ENCODE measurements at places on chromosomes 3 and 15.

GRCh38 chr15:83474578-83474977, 27.4 kb downstream of the SH3GL3 start:
- H3K4me3 ChIP-seq: no peak overlapping the region
- no peaks in the 10 kb centered on the region for H3K27me3 ChIP-seq
- H3K27ac ChIP-seq: no peak overlapping the region

DNA sequence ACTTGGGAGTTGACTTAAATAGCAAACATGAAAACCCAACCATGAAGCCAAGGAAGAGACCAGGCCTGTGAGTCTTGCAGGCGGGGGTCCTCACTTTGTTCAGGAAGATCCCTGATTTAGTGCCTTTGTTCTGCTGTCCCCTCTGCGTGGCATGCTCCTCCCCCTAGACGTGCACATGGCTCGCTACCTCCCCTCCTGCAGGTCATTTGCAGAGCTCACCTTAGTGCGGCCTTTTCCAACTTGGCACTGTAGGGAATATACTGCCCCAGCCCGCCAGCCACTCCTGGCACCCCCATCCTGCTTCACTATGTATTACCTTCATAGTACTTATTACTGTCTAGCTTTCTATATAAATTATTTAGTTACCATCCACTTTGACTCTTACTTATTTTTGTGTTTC, 18.3 kb downstream of the GXYLT2 start:
- H3K27ac ChIP-seq: no peak overlapping the region
- no peak for DNase-seq
- no peaks in the 10 kb centered on the region for H3K4me1 ChIP-seq
- H3K27me3 ChIP-seq: no peaks in the 10 kb centered on the region
- no peak overlapping the region for H3K4me3 ChIP-seq

- no peak overlapping the region for H3K27ac ChIP-seq
- no peak overlapping the region for H3K4me3 ChIP-seq
- no peaks in the 10 kb centered on the region for H3K36me3 ChIP-seq
- H3K27me3 ChIP-seq: no peaks in the 10 kb centered on the region
- no peaks in the 10 kb centered on the region for H3K4me1 ChIP-seq
- no peak for DNase-seq
These were observed 54.6 kb downstream of the ARMC8 start for GRCh38 chr3:138241676-138242075.

DNA sequence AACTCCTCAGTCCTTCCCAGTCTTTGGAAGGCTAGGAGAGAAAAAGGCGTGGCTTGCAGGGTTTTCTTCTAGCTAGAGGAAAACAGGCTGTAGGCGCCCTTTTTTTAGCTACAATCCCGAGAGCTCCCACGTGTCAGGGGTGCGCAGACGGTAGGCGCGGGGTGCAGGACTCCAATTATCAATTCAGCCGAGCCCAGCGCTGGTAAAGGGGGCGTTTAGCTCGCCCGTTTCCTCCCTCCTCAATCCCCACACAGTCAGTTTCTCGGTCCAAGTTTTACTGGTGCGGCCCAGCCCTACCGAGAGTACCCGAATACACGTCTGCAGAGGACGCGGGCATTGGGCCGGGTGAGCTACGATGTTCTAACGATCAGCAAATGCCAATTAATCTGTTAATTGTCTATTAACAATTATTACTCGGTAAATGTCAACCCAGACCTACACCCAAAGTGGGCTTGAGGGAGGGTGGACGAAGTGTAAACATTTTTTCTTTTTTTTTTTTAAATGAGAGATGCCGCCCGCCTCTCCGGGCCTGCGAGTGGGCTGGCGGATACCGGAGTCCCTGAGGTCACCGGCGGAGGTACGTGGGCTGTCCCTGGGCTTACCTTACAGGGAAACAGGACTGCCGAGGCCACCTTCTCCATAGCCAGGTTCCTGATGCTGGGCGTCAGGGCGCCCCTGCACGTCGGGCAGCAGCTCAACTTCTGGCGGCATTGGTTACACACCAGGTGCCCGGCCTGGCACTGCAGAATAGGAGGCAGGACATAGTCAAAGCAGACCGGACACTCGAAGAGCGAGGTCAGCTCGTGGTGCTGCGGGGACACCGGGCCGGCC, 923 bp downstream of the SIAH2 start:
- peaks cover 4% of the 10 kb centered on the region for H3K4me1 ChIP-seq
- no peak for DNase-seq
- H3K27me3 ChIP-seq: peaks cover 2% of the 10 kb centered on the region

DNA sequence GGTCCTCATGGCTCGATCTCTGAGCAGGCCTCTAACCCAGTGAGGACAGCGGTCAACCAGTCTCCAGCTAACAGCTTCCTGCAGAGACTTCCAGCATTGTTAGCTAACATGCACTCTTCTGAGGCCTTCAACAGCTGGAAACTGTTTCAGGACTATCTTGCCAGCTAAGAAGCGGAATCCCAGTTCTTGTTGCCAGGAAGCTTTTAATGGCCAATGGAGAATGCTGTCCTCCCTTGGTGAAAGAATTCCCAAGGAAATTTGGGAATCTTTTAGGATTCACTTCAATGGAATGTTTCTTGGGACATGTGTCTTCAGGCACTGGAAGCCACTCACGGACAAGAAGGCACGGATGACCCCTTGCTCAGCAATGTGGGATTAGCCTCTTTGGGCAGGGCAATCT, 91.7 kb downstream of the CEMIP start:
- no peak overlapping the region for H3K4me3 ChIP-seq
- H3K27ac ChIP-seq: no peak overlapping the region
- no peaks in the 10 kb centered on the region for H3K36me3 ChIP-seq
- no peak for DNase-seq

- H3K4me3 ChIP-seq: no peak overlapping the region
- peaks cover 3% of the 10 kb centered on the region for H3K4me1 ChIP-seq
- H3K27ac ChIP-seq: no peak overlapping the region
- no peak for DNase-seq
These were observed 2.8 kb downstream of the NUP210 start for GRCh38 chr3:13417166-13417947.

DNA sequence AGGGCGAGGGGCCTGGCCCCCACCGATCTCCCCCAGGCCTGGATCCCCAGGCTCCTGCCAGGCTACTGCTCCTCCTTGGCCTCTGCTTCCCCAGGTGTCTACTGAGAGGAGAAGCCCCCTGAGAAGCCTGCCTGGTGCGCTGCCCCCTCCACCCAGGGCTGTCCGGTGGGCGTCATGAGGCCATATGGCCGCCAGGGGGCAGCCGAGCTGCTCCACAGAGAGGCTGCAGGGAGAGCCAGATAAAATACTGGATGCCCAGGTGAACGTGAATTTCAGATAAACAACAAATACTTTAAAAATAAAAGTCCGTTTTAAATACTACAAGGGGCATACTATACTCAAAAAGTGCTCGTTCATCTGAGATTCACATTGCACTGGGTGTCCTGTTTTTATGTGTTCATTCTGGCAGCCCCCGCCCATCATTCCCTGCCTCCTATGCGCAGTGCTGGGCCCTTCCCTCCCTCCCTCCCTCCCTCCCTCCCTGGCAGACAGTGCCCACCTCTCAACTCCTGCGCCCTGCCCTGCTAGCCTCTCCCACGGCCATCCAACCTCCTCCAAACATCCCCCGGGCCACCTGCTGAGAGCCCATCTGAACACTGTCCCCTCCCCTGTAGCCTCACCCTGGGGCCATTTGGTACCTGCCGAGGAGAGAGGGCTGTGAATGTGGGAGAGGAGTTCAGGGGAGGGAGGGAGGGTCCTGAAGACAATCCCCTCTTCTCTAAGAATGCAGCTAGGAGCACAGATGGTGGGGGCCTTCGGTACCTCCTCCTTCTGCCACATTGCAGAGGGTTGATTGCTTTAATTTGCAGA, 29.6 kb downstream of the PSTPIP1 start:
- H3K27me3 ChIP-seq: no peaks in the 10 kb centered on the region
- H3K4me1 ChIP-seq: no peaks in the 10 kb centered on the region
- no peak for DNase-seq

- peaks cover 22% of the 10 kb centered on the region for H3K4me1 ChIP-seq
- no peaks in the 10 kb centered on the region for H3K36me3 ChIP-seq
- no peak overlapping the region for H3K27ac ChIP-seq
- no peak overlapping the region for H3K4me3 ChIP-seq
- no peak for DNase-seq
- H3K27me3 ChIP-seq: no peaks in the 10 kb centered on the region
These were observed 53.0 kb downstream of the IQSEC1 start for GRCh38 chr3:13020159-13020750.

- no peaks in the 10 kb centered on the region for H3K27me3 ChIP-seq
- no peak overlapping the region for H3K4me3 ChIP-seq
- no peak overlapping the region for H3K27ac ChIP-seq
These were observed 87.4 kb downstream of the ITPR1 start for GRCh38 chr3:4580346-4581123.

- DNase-seq: no peak
- no peak overlapping the region for H3K27ac ChIP-seq
- H3K4me1 ChIP-seq: peaks cover 3% of the 10 kb centered on the region
- H3K27me3 ChIP-seq: no peaks in the 10 kb centered on the region
- H3K4me3 ChIP-seq: no peak overlapping the region
These were observed 45.7 kb downstream of the CHSY1 start for GRCh38 chr15:101206176-101206591.

DNA sequence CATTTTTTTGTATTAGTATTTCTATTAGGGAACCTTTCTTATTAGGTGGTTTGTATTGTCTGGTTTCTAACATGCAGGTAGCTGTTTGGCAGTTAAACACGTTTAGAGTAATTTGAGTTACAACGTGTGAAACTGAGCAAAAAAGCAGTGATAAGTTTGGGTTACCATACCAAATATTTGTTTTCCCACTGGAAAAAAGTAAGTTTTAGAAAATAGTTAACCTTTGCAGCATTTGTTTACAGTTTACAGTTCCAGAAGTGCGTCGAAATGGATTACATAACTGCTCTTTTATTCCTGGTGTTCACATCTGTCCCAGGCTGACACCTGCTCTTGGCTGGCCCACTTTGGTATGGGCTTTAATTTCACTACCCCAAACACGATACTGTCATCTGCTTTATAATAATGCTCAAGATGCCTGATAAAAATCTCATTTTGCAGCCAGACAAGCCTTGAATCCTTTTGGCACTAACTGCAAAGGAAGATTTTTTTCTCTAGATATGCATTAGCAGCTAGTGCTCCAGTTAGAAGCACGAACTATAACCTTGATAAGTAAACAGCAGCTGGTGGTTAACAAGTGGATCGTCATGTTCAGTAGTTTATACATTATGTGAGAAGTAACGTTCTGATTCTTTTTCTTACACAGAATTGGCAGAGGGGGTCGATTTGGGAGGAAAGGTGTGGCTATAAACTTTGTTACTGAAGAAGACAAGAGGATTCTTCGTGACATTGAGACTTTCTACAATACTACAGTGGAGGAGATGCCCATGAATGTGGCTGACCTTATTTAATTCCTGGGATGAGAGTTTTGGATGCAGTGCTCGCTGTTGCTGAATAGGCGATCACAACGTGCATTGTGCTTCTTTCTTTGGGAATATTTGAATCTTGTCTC, 5.3 kb downstream of the EIF4A2 start:
- no peak overlapping the region for H3K4me3 ChIP-seq
- no peaks in the 10 kb centered on the region for H3K27me3 ChIP-seq
- DNase-seq: no peak

- no peak for DNase-seq
- peak overlapping the region; percentile 74 for H3K4me3 ChIP-seq
- no peaks in the 10 kb centered on the region for H3K36me3 ChIP-seq
- no peaks in the 10 kb centered on the region for H3K27me3 ChIP-seq
- H3K4me1 ChIP-seq: no peaks in the 10 kb centered on the region
These were observed 252 bp upstream of the ARMC8 start for GRCh38 chr3:138186803-138187295.

GRCh38 chr3:11221818-11222415, 50.3 kb upstream of the ATG7 start:
- no peak for DNase-seq
- H3K36me3 ChIP-seq: no peaks in the 10 kb centered on the region
- no peak overlapping the region for H3K27ac ChIP-seq
- no peaks in the 10 kb centered on the region for H3K4me1 ChIP-seq
- H3K4me3 ChIP-seq: no peak overlapping the region

DNA sequence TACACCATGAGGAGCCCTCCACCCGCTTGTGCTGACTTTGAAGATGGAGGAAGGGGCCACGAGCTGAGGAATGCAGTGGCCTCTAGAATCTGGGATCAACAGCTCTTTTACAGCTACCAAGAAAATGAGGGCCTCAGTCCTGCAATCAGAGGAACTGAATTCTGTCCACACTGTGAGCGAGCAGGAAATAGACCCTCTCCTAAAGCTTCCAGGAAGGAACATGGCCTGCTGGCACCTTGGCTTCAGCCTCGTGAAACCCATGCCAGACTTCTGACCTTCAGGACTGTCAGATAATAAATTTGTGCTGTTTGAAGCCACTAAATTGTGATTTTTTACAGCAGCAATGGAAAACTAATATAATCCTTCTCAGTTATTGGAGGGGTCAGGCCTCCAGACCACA, 61.9 kb downstream of the RAB11A start:
- H3K27me3 ChIP-seq: no peaks in the 10 kb centered on the region
- no peaks in the 10 kb centered on the region for H3K4me1 ChIP-seq
- DNase-seq: no peak

DNA sequence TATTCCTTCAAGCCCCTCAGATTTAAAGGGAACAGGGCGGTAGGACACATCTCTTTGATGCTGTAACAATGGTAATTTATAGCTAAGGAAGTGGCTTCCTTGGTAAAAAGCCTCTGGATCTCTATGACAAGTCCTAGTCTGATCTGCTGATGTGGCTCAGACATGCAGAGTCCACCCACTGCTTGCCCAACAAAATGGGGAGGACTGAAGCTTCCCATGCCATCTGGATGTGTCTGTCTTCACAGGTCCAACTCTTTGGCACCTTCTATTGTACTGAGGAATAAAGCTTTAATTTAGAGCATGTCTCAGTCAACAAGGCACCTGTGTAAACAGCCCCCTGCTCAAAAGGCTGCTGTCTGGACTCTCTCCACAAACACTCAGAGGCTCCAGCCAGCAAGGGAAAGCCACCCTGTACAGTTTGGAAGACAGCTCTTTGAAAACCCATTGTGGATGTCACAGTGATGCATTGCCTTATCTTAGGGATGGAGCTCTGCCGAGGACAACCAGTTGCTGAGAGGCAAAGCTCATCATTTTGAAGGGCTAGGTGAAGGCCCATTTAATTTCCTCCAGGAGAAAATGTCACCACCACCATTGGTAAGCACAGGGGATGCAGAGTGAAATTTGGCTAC, 348.6 kb upstream of the GRM7 start:
- H3K4me3 ChIP-seq: no peak overlapping the region
- DNase-seq: no peak
- H3K27me3 ChIP-seq: no peaks in the 10 kb centered on the region
- no peak overlapping the region for H3K27ac ChIP-seq
- H3K36me3 ChIP-seq: no peaks in the 10 kb centered on the region
- H3K4me1 ChIP-seq: no peaks in the 10 kb centered on the region

DNA sequence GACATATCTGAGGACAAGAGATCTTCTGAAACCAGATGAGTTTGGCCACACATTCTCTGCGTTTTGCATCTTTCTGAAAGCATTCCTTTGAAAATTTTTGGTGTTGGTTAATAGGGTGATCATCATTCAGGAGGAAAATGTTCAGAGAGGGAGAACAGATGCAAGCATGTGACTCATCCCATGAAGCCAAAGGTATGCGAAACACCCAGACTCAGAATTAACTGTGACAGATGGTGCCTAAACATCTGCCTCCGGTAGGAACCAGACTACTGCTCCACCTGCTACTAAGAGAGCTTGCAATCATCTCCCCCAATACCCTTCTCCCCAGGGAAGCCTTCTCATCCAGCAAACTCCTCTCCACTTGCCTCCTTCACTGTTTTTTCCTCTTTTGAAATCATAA, 46.2 kb downstream of the TRIM69 start:
- no peak overlapping the region for H3K27ac ChIP-seq
- H3K4me3 ChIP-seq: no peak overlapping the region
- no peaks in the 10 kb centered on the region for H3K27me3 ChIP-seq
- DNase-seq: no peak
- H3K36me3 ChIP-seq: no peaks in the 10 kb centered on the region
- H3K4me1 ChIP-seq: no peaks in the 10 kb centered on the region
